CD8-positive, alpha-beta memory T cell (primary cell): ENCODE measurements at places on chromosomes 11 and 22. TPM values are rescaled to one million over a fixed set of nuclear protein-coding genes. Genes with fewer than 3 reads are reported as not detected.

GRCh38 chr11:132351050-132351449, 980.6 kb downstream of the NTM start:
- no peak for DNase-seq

DNA sequence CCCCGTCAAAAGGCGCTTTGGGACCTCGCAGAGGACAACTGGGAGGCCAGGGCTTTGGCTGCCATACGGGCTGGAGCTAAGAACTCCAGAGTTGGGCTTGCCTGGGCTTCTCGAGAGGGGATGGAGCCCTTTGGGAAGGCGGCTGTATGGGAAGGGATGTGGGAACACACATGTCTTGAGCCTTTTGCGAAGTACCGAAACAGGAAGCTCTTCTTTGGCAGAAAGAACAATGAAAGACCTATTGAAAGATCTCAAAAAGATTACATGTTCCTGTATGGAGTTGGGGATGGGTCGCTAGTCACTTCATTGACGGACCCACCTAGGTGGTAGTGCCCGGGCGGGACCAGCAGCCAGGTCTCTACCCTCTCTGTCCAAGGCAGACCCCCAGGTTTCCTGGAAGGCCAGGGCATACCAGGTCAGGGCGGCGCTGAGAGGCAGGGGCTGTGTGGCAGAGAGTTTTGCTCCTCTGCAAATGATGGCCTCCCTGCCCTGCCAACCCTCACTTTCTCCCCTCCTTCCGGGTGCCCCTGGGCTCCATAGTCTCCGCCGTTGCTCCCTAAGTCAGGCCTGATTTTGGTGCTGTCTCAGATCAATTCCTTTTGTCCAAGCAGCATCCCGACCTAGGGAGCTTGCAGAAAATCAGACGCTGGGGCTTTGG, 1.0 kb downstream of the ST14 start:
- no peak for DNase-seq

GRCh38 chr11:65032216-65032615, 5.0 kb downstream of the SNX15 start:
- no peak for DNase-seq

- DNase-seq: no peak
These were observed 18.9 kb downstream of the ADM start for GRCh38 chr11:10323793-10324170.

DNA sequence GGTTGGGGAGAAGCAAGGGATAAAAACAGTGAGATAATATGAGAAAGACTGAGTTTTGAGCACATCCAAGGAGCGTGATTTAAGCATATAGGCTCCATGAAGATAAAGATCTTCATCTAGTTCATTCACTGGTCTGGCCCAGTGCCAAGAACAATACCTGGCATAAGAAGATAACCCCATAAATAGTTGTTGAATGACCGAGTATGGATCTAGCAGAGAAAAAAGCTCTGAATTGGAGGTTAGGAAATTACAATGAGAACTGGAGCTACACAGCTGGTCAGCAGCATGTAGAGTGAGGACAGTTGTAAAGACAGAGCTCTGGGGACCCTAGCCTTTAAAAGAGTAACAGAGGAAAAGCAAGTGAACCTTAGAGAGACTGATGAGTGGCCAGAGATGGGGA, 33.0 kb upstream of the PAK1 start:
- DNase-seq: no peak

Gene XBP1
- 71.4 TPM for total RNA-seq

- no peak for DNase-seq
These were observed 98.8 kb upstream of the PITPNB start for GRCh38 chr22:28017859-28018258.

DNA sequence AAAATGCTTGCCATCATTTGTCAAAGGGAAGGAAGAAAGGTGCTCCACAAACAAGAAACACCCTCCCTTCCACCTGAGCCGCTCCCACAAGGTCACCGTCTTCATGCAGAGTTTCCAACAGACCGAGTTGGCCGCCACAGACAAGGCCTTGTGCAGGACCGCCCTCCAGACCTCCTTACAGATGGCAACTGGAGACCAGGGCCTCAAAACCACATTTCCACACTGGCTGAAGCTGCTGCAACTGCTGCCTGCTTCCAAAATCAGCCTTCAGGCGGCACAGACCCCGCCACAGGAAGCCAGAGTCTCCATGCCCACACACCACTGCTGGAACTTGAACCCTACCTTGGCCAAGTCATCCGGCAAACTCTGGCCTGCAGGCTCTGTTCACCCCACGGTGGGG, 6.3 kb downstream of the DEAF1 start:
- DNase-seq: no peak

DNA sequence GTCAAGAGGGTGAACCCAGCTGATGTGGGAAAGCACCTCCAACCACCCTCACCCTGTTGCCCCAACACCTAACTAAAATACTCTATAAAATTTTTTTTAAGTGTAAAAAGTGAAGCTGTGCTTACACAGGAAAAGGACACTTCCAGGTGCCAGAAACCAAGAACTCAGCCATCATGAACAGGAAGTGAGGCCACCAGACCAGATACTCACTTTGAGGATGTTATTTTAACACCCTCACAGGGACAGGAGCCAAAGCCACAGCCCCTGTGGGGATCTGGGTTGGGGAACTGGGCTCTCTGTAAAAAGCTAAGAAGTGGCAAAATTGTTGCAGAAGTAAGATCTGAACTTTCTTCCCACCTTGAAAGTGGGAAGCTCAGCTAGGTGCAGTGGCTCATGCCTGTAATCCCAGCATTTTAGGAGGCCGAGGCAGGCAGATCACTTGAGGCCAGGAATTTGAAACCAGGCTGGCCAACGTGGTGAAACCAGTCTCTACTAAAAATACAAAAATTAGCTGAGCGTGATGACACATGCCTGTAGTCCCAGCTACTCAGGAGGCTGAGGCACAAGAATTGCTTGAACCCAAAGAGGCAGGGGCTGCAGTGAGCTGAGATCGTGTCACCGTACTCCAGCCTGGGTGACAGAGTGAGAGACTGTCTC, 3.8 kb downstream of the RSPH14 start:
- DNase-seq: peak; percentile 54

DNA sequence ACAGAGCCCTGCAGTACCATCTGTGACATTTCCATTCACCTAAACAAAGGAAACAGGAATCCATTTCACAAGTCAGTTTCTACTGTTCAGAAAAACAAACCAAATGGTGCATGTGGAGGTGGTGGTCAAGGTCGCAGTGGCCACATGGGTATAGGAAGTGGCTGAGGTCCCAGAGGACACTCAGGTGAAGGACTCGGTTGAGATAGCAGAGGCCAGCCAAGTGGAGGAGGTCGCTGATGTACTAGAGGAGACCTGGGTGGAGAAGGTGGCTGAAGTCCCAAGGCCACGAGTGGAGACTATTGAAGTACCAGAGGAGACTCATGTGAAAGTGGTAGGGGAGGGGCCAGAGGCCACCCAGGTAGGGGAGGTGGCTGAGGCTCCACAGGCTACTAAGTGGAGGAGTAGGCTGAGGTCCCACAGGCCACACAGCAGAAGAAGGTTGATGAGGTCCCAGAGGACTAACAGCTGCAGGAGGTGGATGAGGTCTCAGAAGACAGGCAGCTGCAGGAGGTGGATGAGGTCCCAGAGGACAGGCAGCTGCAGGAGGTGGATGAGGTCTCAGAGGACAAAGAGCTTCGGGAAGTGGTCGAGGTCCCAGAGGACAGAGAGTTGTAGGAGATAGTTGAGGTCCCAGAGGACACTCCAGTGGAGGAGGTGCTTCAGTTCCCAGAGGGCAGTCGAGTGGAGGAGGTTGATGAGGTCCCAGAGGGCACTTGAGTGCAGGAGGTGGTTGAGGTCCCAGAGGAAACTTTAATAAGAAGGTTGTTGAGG, 40.2 kb downstream of the ZNF195 start:
- DNase-seq: no peak

DNA sequence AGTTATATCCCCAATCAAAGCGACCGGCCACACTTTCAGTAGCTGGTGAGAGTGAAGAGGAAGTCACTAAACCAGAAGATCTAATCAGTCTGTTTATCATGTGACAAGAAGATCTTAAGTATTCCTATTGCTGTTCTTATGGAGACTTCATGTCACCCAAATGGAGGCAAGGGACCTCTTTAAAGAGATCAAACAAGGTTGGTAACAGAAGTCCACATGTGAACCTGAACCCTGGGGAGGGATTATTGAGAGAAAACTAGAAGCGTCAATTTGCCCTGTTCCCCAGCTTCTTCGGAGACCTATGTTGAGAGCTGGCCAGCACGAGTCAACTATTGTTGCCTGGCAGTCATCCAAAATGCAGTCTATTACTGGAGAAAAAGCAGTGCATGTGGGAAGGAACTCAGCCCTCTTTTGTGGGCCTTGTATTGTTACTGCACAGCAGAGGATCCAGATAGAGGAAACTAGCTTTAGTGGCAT, 76.9 kb upstream of the CTSC start:
- DNase-seq: peak; percentile 55

GRCh38 chr11:131411636-131412035, 41.2 kb downstream of the NTM start:
- DNase-seq: no peak

Gene MEN1
- 47.7 TPM for total RNA-seq

DNA sequence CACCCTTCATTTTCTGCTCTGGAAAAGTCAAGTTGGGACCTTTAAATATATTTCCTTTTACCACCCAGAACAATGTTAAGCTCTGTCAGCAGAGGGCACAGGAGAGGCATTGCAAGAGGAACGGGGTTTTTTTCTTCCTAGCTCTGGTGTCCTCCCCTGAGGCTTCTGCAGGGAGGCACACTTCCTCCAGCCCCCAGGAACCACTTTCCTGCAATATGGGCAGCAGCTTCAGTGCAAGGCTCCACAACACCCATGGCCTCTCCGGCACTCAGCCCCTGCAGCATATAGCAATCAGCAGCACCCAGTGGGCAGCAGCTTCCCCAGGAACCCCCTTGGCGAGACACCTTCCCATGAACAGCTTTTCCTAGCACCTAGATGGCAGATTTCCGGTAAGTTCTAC, 101.4 kb downstream of the SYT9 start:
- DNase-seq: no peak

DNA sequence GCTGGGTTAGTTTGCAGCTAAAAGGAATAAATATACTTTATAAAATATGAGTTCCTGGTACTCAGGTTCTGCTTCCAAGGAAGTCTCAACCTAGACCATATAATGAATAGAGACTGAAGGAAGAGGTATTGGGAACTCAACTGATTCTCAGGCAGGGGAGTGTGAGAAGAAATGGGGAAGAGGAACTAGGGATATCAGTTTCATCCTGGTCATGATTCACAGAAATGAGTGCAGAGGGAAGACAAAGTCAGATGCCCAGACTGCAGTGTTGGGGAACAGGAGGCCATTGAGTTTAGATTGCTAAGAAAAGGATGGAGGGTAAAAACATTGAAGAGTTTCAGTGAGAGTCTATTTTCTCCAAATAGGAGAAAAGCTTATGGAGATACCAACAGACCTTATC, 28.8 kb downstream of the PLAAT5 start:
- DNase-seq: no peak

Gene TSGA10IP
- not detected for total RNA-seq

GRCh38 chr11:128776424-128777284, 82.8 kb downstream of the FLI1 start:
- peak; percentile 26 for DNase-seq

DNA sequence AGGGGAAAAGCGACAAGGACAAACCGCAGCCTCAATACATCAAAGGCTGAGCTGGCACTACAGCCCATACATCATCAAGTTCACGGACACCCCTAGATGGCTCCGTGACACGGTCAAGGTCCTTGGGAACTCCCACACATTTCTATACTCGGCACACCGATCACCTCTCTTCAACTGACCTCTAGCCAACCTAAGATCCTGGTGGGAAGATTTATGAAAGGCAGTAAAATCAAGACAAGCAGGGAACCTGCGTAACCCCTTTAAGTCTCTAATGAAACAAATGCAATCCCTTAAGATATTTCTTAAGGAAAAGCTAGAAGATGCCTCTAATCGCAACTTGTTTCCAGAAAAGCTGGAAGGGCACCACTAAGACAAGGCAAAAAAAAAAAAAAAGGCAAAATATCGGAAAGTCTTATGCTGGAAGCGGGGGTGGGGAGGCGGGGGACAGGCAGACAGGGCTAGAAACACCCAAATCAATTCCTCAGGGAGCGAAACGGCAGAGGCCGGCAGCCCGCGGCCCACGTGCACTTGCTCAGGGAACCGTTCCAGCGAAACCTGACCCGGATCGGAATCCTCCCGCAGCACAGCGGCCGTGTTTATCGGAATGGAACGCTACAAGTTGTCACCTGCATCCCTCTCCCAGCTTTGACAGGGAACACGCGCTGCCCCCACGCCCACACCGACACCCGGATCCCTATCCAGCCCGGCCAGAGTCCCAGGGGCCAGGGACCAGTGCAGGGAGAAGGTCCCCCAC, 1.4 kb downstream of the ARHGAP20 start:
- DNase-seq: no peak

DNA sequence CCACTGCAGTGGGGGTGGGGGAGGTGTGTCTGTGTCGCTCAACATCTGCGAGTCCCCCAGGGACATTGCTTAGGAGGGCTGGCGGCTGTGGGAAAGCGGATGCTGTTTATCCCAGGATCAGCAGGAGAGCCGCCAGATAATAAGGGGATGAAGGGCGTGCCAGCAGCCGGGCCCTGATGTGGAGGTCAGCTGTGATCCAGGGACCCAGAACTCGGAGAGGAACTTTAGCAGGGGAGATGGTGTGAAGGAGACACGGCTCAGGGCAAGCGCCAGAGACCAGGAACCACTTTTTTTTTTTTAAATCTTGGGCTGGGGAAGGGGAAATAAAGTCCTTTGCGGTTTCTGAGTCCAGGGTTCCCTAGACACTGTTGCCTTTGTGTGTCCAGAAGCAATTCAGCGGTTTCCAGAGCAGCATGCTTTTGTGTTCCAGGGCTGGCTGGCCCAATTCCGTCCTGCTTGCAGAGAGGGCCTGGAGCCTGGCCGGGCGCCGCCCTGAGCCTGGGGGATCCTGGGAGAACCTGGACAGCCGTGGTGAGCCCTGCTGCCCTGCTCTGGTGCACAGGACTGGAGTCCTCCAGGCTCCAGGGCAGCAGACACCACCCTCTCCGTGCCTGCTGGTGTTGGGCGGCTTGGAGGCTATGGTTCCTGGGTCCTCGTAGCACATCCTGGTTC, at the start of gene GRAMD4:
GRAMD4 (plus strand) TSS at position 557 of the 672 bp plus-strand sequence. CDS start 6,414 bp downstream, outside the sequence.
- DNase-seq: no peak

DNA sequence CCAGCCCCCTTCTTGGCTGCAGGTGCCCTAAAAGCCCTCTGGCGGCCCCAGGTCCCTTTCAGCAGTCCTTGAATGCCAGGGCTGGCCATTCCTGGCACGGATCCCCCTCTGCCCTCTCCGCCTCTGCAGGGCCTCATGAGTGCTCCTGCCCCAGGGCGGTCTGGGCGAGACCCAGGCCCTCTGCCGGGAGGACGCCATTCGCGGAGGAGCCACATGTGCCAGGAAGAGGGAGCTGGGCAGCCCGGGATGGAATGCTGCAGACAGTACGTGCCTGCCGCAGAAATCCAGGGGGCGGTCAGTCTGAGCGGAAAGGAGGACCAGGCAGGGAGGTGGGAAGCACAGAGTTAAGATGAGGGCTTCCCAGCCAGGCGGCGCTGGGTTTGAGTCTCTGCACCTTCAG, 2.8 kb downstream of the CABP7 start:
- no peak for DNase-seq

GRCh38 chr11:5624489-5625279, at the start of gene TRIM34:
Gene TRIM34, plus strand, starts transcription at chr11:5625001. Its CDS starts 7,331 bp downstream, at chr11:5632332.
- peak; percentile 67 for DNase-seq
